ENCODE measurements at places on chromosomes 16 and 17.

GRCh38 chr16:57736419-57737351 is 1.1 kb downstream of the KATNB1 start:
- peak; percentile 50 for DNase-seq

DNA sequence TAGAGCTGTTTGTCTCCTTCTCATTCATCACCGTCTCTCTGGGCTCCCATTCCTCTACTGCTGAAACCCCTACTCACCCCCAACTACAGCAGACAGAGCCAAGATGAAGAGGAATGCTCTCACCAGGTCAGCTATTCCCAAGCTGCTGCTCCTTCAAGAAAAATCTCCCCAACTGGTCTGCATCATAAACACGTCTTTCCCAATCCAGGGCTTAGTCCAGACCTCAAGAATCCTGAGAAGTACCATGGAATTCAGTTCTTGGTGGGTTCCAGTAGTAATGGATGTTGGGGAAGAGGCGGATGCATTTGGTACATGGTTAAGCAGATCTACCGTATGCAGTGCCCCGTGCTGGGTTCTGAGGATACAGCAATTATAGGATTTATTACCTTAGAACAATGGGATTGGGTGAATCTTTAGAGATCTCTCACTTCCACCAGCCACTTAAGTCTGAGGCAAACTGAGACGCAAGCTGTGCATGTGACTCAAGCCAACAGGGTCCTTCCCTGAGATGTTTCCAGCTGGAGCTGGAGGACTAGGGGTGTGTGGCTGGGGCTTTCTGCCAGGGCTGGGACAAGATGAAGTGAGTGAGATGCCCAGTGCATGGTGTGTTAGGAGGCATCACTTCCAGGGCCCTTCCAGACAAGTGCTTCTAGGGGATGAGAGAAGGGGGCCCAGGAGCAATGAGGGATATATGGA is 232.7 kb upstream of the CDH5 start:
- DNase-seq = no peak

DNA sequence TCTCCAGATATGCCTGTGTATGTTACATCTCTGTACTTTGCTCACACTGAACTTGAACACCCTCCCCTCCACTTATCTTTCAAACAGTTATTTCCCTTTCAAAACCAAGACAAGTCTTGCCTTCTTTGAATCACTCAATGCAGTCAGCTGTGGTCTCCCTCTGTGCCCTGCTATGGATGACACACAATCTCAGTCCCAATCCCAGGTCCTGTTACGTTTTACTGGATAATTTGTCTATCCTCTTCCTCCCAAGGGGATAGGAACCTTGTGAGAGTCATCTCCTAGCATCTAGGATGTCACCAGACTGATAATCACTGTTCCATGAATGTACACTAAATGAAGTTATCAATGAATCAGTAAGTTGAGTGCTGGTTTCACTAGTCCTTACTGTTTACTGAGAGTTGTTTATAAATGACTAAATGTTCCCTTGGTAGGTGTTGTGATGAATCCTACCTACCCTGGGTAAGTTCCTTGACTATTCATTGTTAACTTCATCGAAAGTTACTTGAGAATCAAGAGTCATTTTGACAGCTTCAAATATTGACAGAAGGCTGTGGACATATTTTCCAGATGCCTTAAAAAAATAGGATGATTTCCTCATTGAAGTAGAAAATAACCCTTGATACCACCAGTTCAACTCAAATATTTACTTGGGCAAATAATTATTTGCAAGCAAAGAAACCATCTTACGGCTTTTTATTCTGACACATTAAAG is 244.9 kb downstream of the PRKCA start:
- no peak for DNase-seq

DNA sequence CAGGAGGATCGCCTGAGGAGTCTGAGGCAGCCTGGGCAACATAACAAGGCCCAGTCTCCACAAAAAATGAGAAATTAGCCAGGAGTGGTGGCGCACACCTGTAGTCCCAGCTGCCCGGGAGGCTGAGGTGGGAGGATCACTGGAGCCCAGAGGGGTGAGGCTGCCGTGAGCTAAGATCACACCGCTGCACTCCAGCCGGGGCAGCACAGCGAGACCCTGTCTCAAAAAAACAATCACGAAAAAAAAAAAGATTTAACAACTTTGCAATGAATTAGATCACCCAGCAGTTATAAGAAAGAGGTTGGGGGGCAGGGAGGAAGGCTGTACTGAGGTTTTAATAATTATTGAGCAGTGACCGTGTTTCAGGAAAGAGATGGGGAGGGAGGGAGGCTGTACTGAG is 49.4 kb downstream of the RPH3AL start:
- DNase-seq = no peak

GRCh38 chr16:83176802-83177201 is 550.0 kb downstream of the CDH13 start:
- peak; percentile 5 for DNase-seq

DNA sequence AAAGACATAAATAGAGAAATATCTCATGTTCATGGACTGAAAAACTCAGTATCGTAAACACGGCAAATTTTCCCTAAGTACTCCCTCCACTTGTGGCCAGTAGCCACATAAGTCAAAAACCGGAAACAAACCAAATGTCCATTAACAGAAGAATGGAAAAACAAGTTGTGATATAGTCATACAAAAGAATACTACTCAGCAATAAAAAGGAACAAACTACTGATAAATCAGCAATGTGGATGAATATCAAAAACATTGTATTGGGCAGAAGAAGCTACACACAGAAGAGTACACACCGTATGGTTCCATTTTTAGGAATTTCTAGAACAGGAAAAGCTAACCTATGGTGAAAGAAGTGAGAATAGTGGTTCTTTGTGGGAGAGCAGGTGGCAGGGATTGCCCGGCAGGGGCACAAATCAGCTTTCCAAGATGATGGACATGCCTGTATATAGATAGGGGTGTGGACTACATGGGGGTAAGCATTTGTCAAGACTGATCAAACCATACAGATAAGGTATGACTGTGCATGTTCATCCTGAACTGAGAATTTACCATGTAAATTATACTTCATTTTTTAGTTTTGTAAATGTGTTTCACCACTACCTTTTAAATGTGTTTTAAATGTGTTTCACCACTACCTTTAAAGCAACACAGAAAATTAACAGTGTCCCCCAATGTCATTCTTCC is 172.8 kb upstream of the CDH5 start:
- no peak for DNase-seq

DNA sequence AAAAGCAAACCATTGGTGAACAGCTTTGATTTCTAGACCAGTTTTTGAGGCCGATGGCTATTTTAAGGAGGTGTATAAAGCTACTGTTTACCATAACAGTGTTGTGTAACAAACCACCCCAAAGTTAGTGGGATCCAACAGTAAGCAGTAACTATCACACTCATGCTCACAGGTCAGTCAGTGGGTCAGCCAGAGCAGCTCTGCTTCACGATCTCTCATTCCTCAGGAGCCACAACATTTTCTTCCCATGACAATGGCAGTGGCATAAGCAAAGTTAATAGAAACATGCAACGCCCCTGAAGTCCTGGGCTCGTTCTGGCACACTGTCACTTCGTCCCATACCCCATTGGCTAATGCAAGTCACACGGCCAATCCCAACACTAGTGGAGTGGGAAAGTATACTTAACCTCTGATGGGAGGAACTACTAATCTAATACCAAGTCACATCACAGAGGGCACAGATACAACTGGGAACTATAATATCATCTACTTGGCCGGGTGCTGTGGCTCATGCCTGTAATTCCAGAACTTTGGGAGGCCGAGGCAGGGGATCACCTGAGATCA is 28.0 kb upstream of the B4GALNT2 start:
- DNase-seq = no peak

GRCh38 chr17:1695365-1695764 is 10.7 kb upstream of the PRPF8 start:
- DNase-seq = no peak

DNA sequence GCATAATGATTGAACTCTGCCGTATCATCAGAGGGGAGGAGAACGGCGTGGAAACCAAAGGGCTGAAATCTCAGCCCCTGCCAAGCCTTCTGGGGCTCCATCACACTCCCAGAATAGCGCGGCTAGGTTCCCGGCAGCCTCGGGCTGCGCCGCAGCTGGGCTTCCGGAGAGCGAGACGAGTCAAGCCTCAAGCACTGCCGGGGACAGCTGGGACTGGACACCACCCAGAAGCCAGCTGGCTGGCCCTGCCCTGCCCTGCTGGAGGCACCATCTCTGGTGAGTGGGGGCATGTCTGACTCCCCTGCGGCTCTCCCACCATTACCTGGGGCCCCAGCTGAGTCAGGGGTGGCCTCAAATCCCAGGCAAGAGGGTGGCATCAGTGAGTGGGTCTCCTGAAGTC is 7.2 kb upstream of the GPRC5C start:
- no peak for DNase-seq

- DNase-seq = no peak
Measured at GRCh38 chr17:67569873-67570272, 147.9 kb upstream of the NOL11 start.

GRCh38 chr17:39926588-39927100 is 757 bp downstream of the ORMDL3 start:
- DNase-seq = no peak

GRCh38 chr17:29577001-29577370 is 8.5 kb downstream of the TP53I13 start:
- DNase-seq = no peak

DNA sequence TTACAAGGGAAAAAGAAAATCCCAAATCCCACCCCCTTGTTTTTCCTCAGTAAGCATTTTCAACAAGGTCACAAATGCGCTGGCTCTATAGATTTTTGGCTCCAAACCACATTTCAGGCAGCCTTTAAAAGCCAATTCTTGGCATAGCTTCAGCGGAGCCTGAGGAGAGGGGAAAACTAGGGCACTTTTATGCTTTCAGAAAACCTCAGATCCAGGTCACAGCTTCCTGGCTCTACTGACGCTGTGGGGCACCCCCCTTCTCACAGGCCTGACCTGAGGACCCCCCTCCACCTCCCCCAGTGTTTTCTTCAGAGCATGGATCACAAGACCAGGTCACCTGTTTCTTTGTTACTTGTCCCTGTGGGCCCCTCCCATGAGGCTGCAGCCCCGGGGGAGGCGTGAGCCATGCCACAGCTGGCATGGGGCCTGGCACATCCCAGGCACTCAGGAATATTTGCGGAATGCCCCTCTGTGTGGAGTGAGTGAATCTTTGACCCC is 30.1 kb upstream of the MTSS2 start:
- no peak for DNase-seq

DNA sequence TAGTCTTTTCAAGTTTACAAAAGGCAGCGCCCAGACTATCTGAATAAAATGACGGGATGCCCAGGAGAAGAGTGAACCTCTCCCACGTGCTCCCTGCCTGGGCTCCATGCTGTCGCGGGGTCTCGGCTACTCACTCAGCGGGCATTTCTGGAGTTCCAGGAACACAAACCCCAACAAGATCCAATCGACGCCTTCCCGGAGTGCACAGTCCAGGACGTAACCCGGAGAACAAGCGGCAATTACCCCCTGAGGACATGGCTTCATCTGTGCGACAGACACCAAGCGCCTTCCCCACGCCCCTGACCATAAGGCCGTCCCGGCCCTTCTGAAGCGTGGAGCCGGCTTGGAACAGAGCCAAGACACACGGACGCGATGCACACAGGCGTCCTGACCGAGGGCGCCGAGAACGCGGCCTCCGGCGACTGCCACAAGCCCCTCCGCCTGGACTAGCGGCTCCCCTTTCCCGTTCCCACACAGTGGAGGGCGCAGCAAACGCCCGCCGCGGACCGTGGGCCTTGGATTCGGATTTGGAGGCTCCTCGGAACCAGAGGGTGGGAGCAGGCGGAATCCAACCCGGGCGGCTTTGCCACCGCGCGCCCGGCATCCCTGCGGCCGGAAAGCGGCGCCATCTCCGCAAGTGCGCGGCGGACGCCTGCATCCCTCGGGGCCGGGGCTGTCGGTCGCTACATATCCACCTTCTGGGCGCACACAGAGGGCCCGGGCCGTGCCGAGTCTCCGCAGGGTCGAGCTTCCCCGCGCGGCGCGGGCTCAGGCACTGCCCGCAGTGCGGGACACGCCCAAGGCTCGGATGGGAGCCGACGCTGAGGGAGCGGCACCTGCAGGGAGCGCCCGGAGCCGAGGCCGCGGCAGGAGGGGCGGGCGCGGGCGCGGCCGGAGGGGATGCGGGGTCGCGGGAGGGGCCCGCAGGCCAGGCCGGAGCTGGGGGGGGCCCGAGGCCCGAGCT is 725 bp downstream of the ABCA3 start:
- DNase-seq = peak; percentile 33

All from hippocampal formation (tissue), 2 donors.